ENCODE measurements at places on chromosomes 2 and 18. TPM values are rescaled to one million over a fixed set of nuclear protein-coding genes. Genes with fewer than 3 reads are reported as not detected.

GRCh38 chr18:80167931-80168330 lies 58.9 kb downstream of the ADNP2 start:
- peak; percentile 5 for DNase-seq

DNA sequence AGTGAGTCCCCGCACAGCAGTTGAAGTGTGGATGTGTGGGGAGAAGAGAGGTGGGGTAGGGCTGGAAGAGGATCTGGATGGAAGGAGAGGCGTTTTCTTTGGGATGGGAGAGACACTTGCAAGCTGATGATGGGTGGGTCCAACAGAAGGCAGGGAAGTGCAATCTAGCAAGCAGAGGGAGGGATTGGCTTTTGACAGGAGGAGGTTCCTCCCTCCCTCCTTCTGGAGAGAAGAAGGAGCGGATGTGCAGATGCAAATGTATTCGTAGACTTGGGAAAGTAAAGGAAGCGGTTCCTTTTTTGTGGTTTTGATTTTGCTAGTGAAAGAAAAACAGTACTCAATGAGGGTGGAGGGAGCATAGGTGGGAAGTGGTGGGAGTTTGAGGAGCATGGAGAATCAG lies 48.9 kb downstream of the LAMA3 start:
- no peak for DNase-seq

- DNase-seq = no peak
Observed at GRCh38 chr18:6604573-6604941, 125.0 kb upstream of the ARHGAP28 start.

DNA sequence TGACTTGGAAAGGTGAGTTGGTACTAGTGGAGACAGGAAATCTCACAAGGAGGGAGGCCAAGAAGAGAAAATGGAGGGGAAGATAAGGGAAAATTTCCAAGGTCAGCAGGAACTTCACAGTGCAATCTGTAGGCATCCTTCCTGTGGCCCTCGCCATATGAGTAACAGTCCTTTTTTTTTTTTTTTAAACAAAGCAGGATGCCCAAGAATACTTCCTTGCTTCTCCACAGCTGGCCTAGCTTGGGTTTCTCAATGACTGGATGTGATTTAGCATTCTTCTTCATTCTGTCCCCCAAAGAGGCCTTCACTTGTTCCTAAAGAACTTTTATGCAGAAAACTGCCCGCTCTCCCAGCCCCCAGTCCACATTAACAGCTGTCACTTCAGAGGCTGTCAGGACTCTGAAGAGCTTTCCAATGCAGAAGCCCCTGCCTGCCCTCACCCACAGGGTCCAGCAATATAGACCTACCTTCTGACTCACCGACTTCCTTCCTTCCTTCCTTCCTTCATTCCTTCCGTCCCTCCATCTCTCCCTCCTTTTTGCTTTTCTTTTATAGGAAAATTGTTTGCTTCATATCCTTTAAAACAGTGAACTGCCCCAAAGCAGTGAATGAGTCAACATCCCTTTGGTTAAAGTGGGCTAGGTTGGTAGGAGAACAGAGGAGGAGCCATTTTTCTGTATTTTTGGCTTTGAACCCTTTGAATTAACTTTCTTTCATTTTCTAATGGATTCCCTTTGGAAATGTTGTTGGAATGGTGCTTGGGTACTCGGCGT lies 172.0 kb downstream of the MGAT5 start:
- DNase-seq = no peak

- DNase-seq = no peak
Observed at GRCh38 chr2:128196026-128196425, 105.0 kb downstream of the UGGT1 start.

DNA sequence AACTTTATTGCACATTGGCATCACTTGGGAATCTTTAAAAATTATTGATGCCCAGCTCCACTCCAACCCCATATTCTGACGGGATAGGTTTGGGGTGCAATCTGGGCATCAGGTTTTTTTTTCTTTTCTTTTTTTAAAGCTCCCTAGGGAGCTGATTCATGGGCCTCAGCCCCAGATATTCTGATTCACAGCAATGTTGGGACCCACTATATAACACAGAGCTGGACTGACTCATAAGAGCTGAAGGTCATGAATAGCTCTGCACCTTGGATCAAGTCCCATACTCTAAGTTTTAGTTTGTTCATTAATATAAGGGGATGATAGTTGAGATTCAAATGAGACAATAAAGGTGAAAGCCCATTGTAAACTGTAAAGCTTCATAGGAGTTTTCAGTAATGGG lies 191.1 kb upstream of the REV1 start:
- no peak for DNase-seq

GRCh38 chr2:228509021-228509420 lies 327.5 kb upstream of the SPHKAP start:
- DNase-seq = no peak

DNA sequence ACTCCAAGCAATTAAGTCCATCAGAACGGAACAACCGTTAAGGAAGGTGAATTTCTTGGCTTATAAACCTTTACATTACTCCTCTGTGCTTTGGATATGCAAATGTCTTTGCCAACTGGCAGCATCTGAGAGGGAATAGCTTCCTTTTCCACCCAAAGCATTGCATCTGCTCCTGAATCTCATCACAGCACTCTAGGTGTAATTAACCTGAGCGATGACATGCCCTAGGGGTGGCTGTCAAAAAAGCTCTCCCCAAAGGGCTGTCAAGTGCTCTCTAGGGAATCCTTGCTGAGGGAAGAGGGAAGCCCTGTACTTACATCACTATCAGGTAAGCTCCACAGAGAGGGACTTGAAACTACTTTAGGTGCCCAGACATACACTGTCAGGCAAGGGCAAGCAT lies 5.5 kb upstream of the SMARCAL1 start:
- no peak for DNase-seq

GRCh38 chr18:49359732-49360444 lies 100.6 kb downstream of the DYM start:
- DNase-seq = no peak

GRCh38 chr2:85692039-85692645 lies 2.0 kb upstream of the GNLY start:
- DNase-seq = peak; percentile 6

DNA sequence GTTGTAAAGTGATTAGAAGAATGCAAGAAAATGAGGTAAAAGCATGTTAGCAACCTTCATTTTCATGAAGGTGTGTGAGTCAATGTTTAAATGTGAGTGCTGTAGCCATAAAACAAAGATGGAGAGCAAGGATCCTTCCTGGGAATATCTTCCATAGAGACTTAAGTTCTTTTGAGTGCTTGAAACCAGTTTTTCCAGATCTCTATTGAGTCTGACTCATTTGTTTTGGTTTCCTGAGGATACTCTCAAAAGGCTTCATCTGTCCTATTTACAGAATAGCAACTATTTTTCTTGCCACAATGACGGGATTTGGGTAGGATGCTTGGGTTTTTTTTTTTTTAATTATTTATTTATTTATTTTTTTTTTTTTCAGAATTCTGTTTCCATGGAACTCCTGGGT lies 45.9 kb upstream of the ASB1 start:
- no peak for DNase-seq

GRCh38 chr18:4878480-4878879 lies 318.6 kb downstream of the AKAIN1 start:
- no peak for DNase-seq

DNA sequence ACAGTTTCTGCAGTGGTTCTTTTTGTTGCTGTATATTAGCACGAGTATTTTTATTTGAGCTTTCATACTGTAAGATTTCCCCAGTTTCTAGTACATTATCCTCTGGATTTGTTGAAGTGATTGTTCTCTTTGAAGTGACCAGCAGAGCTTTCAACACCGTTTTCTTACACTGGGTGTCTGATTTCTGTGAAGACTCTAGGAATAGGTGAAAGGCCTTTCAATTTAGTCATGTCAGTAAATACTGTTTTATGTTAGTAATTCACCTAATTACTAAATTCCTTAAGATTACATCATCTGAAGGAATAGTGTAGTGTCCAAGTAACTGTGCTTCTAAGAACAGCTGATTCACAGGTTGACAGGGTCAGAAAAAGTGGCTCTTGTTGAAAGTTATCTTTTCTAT lies 2.3 kb downstream of the PPM1B start:
- no peak for DNase-seq

- DNase-seq = peak; percentile 75
Observed at GRCh38 chr2:105545730-105546627, 147.1 kb upstream of the FHL2 start.

GRCh38 chr2:205773989-205774388 lies 91.7 kb downstream of the NRP2 start:
- no peak for DNase-seq

GRCh38 chr2:155643056-155643775 lies 689.3 kb downstream of the NR4A2 start:
- no peak for DNase-seq

GRCh38 chr2:241708879-241709278 lies 7.0 kb downstream of the ING5 start:
- peak; percentile 55 for DNase-seq

DNA sequence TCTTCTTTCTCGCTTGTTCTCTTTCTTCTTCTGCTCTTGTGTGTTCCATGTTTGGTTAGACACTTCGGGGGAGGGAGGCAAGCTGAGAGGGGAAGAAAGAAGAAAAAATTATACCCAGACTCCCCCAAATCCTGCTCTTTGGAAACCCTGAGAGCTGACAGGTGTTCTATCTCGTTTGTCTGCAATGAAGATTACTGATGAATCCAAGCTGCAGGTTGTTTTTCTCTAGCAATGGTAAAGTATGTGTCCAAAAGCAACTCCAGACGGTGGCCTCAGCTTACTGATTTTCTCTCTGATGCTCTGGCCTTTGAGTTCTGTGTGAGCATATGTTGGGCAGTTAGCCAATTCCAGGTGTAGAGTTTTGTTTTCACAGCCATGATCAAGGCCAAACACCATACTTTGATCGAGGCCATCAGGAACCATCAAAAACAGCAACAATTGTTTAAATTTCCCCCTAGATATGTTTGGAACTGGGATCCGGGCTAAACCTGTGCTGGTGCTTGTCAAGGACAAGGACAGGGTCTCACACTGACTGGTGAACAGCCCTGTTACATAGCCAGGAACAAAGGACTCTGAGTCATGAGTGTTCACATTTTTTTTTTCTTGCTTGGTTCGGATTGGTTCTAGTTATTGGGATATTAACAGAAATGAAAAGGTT lies 142.0 kb downstream of the PRKCE start:
- no peak for DNase-seq

DNA sequence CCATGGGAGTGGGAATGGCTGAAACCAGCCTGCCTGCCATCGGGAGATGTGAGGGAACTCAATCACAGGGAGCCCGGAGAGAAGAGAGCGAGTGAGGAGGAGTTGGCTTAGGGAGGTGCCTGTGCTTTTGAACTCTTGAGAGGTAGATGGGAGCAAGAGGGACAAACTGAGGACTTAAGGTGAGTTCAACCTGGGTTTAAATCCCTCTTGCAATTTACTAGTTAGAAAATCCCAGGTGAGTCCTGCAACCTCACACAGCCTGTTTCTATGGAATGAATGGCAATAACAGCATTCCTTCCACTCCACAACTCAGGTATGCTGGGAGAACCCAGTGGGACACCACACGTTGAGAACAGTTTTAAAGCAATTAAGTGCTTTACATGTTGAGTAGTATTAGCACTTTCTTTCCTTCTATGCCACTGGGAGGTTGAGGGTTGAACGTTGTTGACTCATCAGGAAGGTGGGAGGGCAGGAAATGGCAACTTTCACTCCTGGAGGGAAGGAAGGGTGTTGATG lies 57.3 kb downstream of the VIT start:
- DNase-seq = no peak

GRCh38 chr2:171531291-171531690 lies 9.0 kb downstream of the CYBRD1 start:
- DNase-seq = no peak

- no peak for DNase-seq
Observed at GRCh38 chr2:7738596-7738995, 821.4 kb downstream of the RNF144A start.

DNA sequence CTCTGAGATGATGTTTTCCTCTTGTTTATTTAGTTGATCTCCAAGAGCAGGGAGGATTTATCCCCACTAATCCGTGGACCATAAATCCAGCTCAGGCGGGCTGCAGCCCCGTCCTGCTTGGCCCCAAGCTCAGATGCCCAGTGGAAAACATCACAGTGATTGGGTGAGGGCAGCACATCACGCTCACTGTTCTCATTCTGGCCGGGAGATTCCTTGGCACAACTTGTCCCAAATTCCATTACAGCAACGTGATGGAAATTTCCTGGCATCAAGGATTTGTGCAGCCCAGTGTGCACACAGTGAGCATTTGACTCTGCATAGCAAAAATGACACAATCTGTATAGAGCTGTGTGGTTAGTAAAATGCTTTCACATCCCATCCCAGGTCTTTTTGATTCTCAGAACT lies 96.8 kb downstream of the VAPA start:
- DNase-seq = peak; percentile 67

DNA sequence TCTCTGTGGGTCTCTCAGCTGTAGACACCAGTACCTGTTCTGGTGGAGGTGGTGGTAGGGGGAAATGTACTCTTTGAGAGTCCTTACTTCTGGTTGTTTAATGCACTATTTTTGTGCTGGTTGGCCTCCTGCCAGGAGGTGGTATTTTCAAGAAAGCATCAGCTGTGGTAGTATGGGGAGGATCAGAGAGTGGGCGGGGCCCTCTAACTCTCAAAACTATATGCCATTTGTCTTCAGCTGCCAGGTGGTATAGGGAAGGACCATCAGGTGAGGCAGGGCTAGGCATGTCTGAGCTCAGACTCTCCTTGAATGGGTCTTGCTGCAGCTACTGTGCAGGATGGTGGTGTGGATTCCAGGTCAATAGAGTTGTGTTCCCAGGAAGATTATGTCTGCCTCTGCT lies 1100.8 kb downstream of the CNTNAP5 start:
- no peak for DNase-seq

DNA sequence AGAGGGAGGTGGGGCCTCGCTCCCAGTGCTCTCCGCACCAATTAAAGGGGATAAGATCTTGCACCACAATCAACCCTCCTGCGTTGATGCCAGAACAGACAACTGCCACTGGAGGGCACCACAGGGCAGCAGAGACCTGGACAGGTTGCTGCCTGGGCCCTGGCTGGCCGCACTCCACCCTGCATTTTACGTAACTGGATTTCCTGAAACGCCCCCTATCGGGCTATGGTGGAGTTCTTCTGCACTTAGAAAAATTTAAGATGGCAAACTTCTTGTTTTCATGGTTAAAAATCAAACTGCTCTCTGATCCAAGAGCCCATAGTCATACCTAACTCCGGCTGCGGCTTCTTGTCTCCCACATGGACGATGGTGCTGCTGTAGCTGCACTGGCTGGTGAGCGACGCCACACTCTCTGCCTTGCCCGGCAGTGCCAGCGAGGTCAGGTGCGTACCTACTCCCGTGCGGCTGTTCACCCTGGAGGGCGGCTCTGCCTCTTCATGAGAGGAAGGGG lies 16.8 kb upstream of the HES6 start:
- DNase-seq = peak; percentile 80

GRCh38 chr2:187168720-187169713 lies 279.0 kb downstream of the CALCRL start:
- DNase-seq = no peak

GRCh38 chr18:7885865-7886264 lies 318.7 kb downstream of the PTPRM start:
- DNase-seq = no peak

UGT1A3 gene
- not detected for total RNA-seq

CRYGD gene
- total RNA-seq = not detected

KLHL14 gene
- total RNA-seq = 1.3 TPM

CCNT2 gene
- total RNA-seq = 55.1 TPM

RPIA gene
- 8.2 TPM for total RNA-seq

RNF181 gene
- 82.5 TPM for total RNA-seq

ELOA2 gene
- not detected for total RNA-seq

RNU2-63P gene
- total RNA-seq = not detected

SIGLEC15 gene
- total RNA-seq = 0.35 TPM

RAB6C gene
- 2.8 TPM for total RNA-seq

CHRND gene
- total RNA-seq = not detected

CCDC68 gene
- total RNA-seq = 3.8 TPM

LYPD1 gene
- 18.1 TPM for total RNA-seq

Data from dorsolateral prefrontal cortex (tissue), 122 donors.